ENCODE measurements at places on chromosomes 2 and 18.

DNA sequence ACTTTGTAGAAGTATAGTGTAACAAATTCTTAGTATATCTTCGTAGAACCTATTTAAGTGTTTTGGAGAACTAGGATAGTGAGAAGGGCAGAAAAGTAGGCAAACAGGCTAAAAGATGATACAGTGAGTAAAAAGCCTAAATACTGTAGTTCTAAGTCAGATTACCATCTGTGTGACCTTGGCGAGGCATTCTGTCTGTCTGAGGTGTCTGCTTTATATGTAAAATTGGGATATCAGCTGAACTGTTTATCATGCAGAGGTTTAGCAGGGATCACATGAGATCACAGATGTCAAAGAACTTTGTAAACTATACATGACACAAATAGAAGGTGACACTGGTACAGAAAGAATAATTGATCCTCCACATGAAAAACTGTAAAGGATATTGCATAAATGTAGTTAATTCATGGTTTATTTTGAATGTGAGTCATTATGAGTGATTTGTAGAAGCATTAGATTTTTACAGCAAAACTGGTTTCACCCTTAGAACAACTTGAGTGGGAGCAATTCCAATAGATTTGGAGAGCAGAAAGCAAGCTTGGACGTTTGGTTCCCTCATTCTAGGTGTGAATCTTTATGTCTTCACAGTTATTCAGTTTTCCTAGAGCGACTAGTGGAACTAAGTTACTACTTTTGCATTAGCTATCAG, 41.9 kb downstream of the TAF1B start:
- no peak for DNase-seq

- DNase-seq = no peak
Observed at GRCh38 chr18:45202061-45202460, 413.2 kb upstream of the SLC14A2 start.

- no peak for DNase-seq
Observed at GRCh38 chr2:138827426-138828054, 47.4 kb upstream of the NXPH2 start.

DNA sequence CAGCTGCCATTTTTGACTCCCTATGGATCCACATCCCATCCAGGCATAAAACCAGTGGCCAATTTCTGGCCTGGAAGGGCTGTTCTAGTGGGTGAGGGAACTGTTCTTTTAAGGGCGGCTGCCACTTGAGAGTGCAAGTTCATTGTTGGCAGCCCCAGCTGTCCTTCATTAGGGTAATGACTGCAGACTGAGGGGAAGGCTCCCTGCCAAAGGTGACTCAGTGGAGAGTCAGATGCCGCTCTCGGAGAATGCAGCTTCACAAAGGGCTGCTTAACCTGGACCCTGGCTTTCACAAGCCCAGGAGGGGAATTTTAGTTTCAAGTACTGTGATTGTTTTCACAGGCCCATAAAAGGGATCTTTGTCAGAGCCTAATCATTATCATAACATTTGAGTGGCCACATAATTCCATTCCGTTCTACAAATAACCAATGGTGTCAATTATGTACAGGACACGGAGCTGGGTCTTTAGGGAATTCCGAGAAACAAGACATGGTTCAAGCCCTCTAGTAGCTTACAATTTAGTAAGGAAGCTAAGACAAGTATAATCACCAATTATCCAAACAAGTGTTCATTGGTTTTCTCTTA, 235.7 kb downstream of the CDCA7 start:
- no peak for DNase-seq

- no peak for DNase-seq
Observed at GRCh38 chr2:129276978-129277584, 702.4 kb upstream of the RAB6C start.

DNA sequence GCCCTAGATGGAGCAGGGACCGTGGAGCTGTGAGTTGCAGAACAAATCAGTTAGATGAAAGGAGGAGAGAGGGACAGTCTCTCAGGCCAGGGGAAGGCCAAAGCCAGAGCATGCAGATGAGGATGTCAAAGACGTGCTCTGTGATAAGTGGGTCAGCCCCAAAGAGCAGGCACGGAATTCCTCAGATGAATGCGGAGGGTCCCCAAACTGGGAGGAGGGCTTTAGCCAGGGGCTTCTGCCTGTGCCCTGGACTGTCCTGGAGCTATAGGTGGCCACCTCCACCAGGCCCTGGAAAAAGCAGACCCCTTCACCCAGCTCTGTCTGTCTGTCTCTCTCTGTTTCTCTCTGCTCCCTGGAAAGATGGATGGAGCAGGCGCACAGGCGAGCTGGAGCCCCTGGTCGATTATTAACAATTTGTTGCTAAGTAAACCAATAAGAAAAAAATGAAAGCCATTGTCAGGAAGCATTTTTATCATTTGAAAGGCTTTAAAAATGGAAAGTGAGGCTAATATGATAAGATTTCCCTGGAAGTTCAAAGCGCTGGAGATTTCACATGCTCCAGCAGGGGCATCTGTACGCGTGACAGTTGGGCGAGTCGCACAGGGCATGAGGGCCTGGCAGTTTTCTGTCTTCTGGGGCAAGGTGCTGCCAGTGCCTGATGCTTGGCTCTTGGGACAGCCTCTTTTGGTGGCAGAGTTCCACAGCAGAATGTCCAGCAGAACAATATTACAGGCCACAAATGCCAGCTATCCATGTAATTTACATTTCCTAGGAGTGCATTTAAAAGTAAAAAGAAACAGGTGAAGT, 241.0 kb downstream of the GLI2 start:
- DNase-seq = no peak

GRCh38 chr18:36309436-36310391, 12.2 kb downstream of the FHOD3 start:
- DNase-seq = no peak

DNA sequence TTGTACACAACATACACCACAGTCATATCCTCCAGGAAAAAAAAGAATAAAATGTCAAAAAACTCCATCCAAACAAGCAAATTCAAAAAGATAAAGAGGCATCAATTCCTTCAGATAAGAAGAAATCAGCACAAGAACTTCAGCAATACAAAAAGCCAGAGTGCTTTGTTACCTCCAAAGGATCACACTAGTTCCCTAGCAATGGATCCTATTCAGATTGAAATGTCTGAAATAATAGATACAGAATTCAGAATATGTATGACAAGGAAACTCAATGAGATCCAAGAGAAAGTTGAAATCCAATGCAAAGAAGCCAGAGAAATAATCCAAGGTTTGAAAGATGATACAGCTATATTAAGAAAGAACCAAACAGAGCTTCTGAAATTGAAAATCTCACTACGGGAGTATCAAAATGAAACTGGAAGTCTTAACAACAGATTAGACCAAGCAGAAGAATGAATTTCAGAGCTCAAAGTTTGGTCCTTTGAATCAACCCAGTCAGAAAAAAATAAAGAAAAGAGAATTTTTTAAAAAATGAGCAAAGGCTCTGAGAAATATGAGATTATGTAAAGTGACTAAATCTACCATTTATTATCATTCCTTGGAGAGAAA, 80.6 kb downstream of the TRABD2A start:
- DNase-seq = no peak

DNA sequence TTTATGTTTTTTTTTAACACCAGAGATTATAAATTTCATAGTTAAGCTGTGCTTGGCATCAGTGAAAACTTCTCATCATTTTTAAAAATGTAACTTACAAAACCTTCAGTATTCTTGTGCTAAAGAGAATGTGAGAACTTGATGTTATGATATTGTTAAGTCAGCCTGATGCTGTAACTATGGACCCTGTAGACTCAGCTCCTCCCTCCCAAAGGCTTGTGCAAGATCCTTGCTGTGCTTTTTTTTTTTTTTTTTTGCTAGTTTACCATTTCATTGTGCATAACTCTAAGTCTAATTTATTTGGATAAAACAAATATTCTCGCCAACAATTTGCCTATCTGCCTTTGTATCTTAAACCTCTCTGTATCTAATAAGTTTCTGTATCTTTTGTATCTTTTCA, 12.9 kb upstream of the TFPI start:
- no peak for DNase-seq

DNA sequence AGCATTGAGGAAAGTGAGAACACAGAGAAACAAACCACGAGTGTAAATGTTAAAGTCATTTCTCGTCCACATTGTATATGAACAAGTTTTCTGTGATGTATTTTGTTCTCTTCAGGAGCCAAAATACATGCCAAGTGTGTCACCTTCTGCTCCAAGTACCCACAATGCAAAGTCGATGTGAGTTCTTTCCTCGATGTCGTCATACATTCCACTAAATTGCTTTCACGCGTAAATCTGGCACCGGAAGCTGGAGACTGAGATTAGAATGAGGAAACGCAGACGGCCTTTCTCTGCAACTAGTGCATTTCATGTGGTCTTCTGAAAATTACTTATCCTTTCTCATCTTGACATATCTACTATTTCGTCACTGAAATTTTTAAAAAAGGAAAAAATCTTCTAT, 118.5 kb upstream of the SALL3 start:
- DNase-seq = no peak

GRCh38 chr18:31633392-31634330, 42.0 kb downstream of the TTR start:
- DNase-seq = no peak

- DNase-seq = no peak
Observed at GRCh38 chr2:186515376-186515775, 29.3 kb downstream of the ZC3H15 start.

GRCh38 chr2:6958616-6959235, 41.5 kb downstream of the RNF144A start:
- DNase-seq = no peak

- no peak for DNase-seq
Observed at GRCh38 chr2:195758846-195759245, 101.8 kb downstream of the SLC39A10 start.

DNA sequence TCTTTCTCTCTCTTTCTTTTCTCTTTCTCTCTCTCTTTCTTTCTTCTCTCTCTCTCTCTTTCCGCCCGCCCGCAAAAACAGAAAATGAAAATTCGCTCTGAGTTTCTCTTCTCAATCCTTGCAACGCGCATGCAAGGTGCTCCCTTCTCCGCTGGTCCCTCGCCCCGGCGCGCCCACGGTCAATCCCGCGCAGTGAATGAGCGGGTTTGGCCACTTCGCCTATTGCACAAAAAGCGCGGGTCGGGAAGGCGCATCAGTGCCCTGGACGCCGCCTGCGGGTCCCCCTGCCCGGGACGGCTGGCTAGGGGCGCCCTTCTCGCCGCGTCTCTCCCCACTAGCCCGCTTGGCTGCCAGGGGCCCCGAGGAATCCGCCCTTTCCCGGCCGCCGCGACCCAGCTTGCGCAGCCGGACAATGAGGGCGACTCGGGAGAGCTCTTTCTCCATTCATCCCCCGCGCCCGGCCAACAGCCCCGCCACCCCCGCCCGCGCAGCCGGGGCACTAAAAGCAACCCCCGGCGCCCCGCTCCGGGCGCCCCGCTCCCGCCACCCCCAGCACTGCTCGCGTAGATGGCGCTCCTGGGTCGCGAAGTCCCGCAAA, 706 bp downstream of the LAMA1 start:
- no peak for DNase-seq

DNA sequence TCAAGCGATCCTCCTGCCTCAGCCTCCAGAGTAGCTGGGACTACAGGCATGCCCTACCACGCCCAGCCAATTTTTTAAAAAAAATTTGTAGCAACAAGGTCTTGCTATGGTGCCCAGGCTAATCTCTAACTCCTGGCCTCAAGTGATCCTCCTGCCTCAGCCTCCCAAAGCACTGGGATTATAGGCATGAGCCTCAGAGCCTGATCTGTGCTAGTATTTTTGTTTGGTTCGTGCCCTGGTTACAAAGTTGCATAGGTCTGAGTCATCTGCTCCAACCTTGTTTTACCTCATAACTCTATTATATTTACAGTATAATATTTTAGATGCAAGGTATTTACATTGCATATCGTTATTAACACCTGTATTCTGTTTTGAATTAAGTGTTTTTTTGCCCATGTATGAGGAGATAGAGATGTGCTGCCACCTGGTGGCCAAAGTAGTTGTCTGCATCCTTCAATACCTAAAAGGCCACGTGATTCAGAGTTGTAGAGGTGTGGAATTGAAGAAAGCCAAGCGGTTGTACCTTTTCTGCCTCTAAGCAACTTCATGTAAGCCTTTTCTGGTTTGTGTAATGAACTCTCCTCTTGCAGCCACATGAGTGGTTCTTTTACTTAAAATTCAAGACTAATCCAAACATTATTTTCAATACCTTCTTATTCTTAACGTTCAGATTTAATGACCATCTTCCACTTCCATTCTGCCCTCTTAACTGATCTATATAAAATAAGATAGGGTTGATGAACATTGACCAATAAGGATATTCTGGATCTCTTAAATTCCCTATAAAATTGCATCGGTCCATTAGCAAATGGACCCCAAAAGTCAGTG, 19.9 kb upstream of the CABYR start:
- peak; percentile 60 for DNase-seq

- DNase-seq = no peak
Observed at GRCh38 chr2:65033178-65033577, 23.0 kb upstream of the CEP68 start.

DNA sequence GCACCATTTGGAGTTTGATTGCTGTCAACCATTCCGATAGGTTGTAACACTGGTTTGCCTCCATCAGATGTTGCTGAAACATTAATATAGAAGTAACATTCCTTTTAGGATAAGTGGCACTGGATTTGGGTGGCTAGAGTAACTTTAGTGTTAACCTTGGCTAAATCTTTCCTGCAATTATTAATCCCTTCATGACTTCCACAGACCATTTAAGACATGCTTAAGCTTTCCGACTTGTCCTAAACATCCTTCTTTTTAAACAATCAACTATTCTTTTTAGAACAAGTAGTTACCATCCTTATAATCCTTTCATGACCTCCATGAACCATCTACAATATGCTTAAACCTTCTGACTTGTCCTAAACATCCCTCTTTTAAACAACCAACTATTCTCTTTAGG, 465.5 kb downstream of the DCDC2C start:
- no peak for DNase-seq

- no peak for DNase-seq
Observed at GRCh38 chr18:79480171-79481045, 84.7 kb downstream of the NFATC1 start.

GRCh38 chr18:70197844-70198243, 7.6 kb downstream of the RTTN start:
- DNase-seq = no peak

DNA sequence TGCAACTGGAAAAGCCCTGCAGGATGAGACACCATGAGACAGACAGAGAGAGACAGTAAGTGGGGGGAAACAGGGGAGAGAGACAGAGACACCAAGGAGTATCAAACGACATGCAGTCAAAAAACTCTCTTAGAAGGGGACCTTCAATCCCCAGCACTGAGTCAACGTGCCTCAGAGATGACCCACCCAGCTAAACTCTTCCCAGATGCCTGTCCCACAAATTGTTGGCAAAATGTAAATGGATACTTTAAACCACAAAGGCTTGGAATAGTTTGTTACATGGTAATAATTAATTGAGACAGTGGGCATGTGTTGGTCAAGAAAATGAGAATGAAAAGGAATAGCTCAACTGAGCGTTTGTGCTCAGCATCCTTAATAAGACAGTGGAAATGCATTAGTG, 98.3 kb downstream of the GRB14 start:
- no peak for DNase-seq

All from stimulated activated CD8-positive, alpha-beta memory T cell treated with anti-CD3 and anti-CD28 coated beads, Interleukin-4, amount 100 ng/mL, for 1 hour (primary cell).